RWPE2 (cell line): ENCODE measurements at places on chromosomes 5 and 9.
A peak's percentile ranks its signal among the peaks of the same experiment; 100 is the strongest.

- no peak for DNase-seq
Measured at GRCh38 chr5:61767231-61768080, 435.4 kb downstream of the ZSWIM6 start.

DNA sequence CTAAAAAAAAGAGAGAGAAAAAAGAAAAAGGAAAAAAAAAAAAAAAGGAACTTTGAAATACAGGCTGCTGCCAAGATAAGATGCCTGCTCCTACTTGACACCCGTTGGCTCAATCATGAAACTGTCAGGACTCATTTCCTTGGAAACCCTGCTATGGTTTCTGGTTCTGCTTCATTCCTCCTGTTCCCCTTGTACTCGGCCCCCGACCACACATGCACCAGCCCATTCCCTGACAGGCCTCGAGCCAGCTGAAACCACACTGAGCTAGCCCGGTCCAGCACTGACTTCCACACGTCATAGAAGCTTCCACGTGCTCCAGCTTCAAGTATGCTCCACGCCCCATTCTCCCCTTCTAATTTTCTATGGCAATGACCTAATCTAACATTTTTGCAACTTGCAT, 93.2 kb downstream of the MYO10 start:
- DNase-seq, result no peak

- no peak for DNase-seq
Measured at GRCh38 chr9:22415941-22416691, 30.5 kb upstream of the DMRTA1 start.

- no peak for DNase-seq
Measured at GRCh38 chr9:106038266-106039001, 344.1 kb downstream of the TMEM38B start.

DNA sequence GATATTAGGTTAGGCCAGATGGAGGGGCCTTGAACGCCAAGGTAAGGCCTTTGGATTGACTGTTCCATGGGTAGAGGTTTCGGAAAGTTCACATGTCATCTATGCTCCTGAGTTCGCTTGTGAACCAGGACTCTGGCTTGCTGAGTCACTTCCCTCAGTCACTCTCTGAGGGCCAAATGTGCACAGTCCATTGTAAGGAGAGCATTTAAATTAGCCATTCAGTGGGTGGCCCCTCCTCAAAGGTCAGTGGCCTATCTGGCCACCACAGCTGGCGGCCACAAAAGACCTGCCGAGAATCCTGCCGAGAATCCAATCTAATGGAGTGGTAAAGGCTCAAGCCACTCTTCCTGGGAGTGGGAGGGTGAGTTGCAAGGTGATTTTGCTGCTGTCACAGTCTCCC, 58.9 kb upstream of the ARAP3 start:
- no peak for DNase-seq

DNA sequence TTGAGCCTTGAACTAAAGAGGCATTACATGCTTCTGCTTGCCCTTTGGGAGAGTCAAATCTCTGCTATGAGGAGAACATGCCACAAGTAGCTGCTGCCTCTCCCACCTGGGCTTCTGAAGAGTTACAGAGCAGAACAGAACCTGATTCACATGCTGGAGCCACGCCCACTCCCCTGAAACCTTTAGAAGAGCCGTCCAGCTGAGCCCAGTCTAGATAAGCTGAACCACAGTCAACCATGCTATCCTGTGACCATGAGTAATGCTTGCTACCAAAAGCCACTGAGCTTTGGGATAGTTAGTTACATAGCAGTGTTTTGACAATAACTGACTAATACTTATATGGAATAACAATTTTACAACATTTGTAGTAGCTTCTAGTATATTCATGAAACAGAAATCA, 111.0 kb upstream of the VCAN start:
- DNase-seq, result no peak

- DNase-seq, result peak; percentile 29
Measured at GRCh38 chr5:931570-932145, 39.0 kb downstream of the TRIP13 start.

GRCh38 chr9:84327184-84327583, 13.4 kb downstream of the SLC28A3 start:
- no peak for DNase-seq

- DNase-seq, result no peak
Measured at GRCh38 chr9:22645893-22646292, 199.3 kb downstream of the DMRTA1 start.

- no peak for DNase-seq
Measured at GRCh38 chr9:133117271-133118178, 3.5 kb downstream of the RALGDS start.

DNA sequence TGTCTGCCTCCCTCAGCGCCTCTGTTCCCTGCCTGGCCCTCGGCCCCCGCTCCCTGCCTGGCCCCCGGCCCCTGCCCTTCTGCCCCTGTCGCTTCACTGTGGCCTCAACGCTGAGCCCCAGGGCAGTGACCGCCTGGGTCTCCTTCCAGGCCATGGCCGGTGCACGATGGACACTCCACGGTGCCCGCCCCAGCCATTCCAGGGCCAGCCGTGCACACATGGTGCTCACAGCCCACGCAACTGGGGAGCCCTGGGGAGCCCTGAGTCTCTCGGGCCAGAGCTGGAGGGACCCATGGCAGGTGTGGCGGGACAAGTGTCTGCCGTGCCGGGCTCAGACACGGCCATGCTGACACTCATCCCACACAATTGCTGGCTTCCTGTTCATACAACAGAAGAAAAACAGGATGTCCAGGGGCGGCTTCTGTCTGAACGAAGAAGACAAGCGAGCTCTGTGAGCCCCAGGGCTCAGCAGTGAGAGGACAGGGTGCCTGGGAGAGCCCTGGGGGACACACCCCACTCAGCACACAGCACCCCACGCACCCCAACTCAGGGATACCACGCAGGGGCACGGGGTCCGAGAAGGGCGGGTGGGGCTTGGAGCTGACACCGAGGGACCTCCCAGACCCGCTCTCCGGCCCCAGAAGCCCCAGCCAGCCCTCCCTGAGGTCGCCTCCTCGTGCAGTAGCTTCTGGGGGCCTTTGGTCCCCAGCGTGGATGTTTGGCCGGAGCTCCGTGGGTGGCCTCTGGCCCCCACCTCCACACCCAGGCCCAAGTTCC, 35.7 kb downstream of the EXD3 start:
- no peak for DNase-seq

GRCh38 chr5:96187309-96188027, 225.8 kb upstream of the ELL2 start:
- no peak for DNase-seq

DNA sequence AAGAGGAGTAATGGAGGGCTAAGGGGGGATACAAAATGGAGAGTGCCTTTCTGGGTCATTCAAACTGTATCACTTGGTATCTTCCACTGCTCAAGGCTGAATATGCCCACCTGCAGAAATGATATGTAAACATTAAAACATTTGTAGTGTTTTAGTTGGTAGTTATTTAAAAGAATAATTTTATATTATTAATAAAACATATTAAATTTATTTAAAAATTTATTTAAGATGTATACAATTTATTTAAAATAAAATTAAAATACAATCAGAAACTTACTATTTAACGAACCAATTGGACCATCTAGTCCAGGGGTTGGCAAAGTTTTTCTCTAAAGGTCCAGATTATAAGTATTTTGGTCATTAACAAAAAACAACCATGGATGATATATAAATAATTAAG, 308.5 kb downstream of the PLK2 start:
- no peak for DNase-seq

GRCh38 chr9:109708451-109708945, 71.5 kb upstream of the PALM2AKAP2 start:
- DNase-seq, result no peak

DNA sequence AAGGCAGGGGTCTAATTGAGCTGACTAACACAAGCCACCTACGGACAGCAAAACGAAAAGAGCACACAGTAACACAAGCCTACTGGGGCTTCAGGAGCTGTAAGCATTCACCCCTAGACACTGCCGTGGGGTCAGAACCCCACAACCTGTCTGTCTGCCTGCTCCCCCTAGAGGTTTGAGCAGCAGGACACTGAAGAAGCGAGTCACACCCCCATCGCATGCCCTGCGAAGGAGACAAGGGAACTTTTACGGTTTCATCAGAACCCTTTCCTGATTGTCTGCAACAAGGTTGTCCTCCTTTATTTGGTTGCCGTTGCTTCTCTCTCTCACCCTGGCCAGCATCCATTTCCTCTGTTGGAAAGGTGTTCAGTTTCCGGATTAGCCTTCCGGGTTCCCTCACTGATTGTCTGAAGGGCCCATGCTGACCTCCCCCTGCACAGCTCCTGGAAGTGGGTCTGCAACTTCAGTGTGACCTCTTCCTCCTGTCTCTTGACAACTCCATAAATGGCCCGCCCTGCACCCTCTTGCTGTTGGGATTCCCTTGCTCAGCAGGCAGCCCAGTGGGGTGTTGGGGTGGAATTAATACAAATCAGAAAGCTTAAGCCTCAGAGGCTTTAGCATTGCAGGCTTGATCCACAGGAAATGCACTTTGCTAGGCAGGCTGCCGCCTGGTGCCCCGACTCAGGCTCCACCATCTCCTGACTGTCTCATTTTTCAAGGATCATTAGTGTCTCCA, 258.9 kb upstream of the TLE4 start:
- DNase-seq, result no peak

- no peak for DNase-seq
Measured at GRCh38 chr5:169796731-169797130, 159.7 kb downstream of the DOCK2 start.

DNA sequence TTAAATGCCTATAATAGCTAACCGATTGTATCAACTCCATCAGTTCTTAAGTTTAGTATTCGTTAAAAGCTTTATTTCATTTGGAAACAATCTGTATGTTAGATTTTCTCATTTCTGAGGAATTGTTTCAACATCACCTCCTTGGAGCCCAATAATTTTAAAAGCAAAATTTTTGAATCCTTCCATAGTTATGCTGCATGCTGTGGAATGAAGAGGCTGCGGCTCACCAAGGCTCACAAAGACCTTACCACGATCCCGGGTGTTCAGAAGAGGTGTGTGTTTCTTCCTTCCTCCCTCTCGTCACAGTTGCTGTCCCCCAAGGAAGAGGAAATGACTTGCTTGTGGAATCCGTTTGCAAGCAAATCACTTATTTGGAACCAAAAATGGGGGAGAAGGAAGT, 143.8 kb downstream of the FGF1 start:
- DNase-seq, result no peak

- DNase-seq, result no peak
Measured at GRCh38 chr9:15370466-15371447, 51.9 kb upstream of the SNAPC3 start.

DNA sequence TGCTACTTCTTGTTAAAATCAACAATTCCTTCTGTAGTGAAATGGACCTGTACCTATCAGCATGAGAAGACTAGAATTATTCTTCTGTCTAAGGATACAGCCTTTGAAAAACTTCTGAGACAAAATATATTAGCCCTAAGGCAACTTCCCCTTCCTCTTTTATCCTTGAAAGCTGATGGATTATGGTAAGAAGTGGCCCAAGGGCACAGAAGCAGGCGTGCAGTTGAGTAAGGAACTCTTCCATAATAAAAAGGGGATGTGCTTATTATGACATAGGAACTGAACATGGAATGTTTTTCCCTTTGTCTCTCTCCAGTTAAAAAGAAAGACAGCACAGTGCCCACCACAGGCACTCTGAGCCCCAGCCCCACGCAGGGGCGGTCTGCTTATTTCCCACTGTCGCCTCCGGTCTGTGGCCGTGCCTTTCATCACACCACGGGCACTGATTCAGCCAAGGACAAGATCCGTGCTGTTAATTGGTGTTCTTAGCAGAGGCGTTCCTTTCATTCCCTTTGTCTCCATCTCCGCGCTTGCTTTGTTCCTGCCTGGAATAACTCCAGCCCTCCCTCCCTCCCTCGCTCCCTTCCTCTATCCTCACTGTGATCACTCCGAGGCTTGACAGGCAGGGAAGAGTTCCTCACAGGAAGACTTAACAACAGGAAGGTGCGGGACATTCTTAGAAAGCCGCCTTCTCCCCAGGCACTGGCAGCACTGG, 135.9 kb upstream of the OTULINL start:
- DNase-seq, result no peak

- no peak for DNase-seq
Measured at GRCh38 chr5:93915142-93915553, 173.7 kb upstream of the POU5F2 start.

- no peak for DNase-seq
Measured at GRCh38 chr5:96459313-96460121, 26.5 kb upstream of the PCSK1 start.

DNA sequence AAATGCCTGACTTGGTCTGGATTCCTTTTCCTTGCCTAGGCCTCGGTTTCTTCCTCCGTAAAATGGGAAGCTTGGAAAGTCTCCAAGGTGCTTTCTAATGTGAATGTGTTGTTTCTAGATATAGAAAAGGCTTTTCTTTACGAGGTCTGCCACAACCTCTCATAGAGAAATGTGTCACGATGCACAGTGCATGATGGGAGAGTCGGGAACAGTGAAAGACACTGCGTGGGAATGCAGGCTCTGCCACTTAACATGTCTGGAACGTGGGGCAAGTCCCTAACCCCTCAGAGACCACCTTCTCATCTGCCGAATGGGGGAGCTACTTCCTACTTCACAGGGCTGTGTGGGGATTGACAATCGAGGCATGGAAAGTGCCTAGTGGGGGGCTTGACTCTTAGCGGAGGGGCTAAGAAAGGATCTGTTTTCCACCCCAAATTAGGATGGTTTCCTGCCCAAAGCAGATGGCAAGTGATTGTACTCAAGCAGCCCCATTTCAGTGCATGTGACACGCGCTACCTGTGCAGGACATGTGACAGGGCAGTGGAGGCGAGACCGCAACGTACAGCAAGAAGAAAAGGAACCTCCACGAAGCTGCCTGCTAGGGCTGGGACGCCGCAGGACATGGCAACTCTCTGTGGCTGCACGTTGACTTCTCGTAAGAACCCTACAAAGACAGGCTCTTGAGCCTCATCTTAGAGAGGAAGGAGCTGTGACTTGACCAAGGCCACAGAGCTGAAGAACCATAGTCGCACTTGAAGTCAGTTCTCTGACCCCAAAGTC, 115.2 kb downstream of the CRB2 start:
- no peak for DNase-seq

DNA sequence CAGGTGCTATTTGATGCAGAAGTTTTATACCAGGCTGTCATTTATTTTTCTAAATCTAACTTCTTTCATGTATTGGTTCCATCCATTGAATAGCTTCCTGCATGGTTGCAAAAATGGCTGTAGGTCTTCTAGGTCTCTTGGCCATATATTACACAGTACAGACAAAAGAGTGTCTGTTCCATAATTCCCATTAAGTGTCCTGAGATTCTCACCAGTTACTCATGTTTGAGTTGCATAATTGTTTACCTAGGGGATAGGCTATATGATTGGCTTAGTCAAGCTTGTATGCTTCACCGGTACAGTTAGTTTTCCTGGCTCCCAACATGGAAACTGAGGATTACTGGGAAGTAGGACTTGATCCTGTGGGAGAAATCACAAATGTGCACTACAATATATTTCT, 399.4 kb upstream of the NUDT12 start:
- DNase-seq, result no peak

- no peak for DNase-seq
Measured at GRCh38 chr5:135641734-135642487, 63.1 kb upstream of the CXCL14 start.

DNA sequence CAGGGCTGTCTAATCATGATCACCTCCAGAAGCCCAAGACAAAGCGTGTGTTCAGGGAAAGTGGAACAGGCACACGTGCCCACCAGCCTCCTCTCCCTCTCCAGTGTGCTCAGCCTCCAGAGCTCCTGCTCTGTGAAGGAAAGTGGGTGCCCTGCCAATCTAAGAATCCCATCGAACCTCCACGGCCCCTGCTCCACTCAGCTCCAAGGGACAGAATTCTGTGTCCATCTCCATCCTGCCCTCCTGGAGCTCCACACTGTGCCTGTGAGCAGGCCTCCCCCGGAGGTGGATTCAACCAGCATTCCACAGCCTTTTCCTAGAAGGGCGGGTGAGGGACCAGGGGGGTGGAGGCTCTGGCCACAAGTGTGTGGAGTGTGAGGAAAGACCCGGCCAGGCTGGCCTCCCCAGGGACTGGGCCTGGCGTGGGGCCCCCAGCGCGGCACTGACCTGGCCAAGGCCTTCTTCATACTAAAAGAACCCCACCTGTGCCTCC, 6.0 kb downstream of the EEIG1 start:
- no peak for DNase-seq
